ENCODE measurements at places on chromosomes 2 and 18.
A peak's percentile ranks its signal among the peaks of the same experiment; 100 is the strongest.

DNA sequence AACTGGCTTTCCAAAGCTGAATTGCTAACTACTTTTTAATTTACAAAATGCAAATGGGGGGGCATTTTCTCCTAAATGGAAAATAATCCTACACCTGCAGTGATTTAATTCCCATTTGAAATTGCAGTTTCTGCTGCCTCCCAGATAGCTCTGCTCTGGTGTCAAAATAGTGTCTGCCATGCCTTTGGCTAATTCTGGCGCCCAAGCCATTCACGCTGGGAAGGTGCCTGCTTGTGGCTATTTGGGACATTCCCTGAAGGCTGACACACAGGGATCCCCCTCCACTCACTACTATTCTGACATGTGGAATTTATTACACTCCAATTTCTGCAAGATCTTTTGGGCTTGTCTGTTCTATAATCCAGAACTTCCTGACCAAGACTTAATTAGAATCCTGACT is 128.3 kb upstream of the SIX3 start:
- DNase-seq = no peak

GRCh38 chr2:203648273-203648672 is 58.2 kb upstream of the CD28 start:
- DNase-seq = no peak

DNA sequence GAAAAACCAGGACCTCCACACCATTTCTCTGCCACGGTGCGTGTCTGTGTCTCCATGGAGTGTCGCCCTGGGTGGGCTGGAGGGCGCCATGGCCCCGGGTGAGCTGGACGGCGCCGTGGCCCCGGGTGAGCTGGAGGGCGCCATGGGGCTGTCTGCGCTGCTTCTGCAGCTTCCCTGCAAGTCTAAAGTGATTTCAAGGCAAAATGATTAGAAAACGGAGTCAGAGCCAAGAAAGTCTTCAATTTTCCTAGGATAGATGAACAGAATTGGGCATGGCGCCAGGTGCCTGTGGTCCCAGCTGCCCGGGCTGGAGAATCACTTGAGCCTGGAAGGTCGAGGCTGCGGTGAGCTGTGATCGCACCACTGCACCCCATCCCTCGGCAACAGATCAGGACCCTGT is 27.7 kb upstream of the NFATC1 start:
- DNase-seq = no peak

DNA sequence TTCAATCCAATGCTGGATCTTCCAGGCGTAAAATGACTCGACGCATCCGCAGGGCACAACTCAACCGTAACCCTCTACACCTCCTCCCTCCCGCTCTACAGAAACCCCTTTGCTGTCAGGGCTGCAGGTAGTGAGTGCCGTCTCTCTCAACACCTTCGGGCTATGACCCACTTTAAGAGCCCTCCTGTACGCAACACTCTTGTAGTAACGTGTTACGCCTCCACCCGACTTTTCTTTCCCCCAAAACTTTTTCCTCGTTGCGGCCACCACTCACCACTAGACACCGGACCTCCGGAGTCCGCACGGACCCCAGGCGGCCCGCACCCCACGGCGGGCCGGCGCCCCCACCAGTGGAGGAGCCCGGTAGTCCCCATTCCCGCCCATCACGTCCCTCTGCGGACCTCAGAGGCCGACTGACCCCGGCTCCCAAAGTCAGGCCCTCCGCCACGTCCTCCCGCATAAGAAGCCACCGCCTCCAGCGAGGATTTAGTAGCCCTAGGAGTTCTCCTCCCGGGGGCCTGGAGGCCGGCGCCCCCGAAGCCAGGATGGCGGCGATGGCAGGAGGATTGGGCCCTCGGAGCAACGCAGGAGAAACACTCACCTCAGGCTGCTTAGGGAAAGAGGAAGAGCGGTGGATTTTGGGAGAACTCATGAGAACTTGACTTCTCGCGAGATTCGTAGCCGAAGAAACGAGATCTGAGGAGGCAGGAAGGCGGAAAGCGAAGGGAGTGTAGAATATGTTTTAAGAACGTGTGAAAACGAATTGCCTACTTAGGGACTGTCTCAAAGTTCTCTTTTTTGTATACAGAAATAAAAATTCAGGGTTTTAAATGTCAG is 5.0 kb upstream of the C18orf32 start:
- DNase-seq = peak; percentile 99

DNA sequence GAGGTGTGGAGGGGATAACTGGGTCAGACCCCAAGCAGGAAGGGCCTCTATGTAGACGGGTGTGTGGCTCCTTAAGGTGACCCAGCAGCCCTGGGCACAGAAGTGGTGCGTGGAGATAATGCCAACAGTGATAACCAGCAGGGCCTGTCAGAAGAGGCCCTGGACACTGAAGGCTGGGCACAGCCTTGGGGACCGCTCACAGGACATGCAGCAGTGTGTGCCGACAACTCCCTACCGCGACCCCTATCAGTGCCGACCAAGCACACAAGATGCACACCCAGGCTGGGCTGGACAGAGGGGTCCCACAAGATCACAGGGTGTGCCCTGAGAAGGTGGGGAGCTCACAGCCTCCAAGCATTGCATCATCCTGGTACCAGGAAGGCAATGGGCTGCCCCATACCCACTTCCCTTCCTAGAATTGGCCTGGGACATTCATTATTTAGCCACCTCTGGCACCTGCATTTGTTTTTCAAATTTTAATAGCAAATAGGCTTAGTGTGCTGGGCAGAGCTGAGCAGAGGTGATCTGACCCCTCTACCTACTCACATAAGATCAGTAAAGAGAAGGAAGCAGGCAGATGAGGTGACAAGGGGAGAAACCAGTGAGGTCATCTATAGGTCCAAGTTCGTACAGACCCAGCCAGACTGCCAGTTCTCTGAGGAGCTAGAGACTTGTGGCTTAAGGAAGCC is 55.2 kb downstream of the BCL11A start:
- DNase-seq = no peak

DNA sequence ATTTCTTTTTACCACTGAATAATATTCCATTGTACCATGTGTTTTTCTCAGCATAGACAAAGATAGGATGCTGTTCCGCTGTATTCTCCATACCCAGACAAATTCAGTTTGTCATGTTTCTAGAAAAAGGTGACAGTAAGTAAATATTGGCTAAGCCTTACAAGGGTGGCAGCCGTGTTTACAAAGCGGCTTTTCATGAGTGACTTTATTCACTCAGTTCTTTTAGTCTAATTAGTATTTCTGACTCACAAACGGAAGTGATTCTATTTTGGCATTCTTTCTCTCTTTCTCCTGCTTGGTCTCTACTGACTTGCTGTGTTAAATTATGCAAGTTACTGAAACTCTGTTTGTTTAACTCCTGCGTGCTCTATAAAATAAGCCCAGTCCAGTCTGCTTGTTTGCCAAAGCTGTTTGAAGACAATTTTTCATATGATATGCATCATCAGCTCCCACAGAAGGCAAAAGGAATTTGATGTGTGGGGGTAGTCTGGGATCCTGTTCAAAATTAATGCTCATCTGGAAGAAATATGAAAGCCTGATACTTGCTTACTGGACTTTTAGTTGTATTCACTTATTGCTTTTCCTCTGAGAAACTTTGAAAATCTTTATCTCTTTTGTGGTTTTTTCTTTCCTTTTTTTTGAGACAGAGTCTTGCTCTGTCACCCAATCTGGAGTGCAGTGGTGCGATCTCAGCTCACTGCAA is 2.3 kb upstream of the PLEKHH2 start:
- DNase-seq = peak; percentile 72

- DNase-seq = peak; percentile 58
Measured at GRCh38 chr2:167212014-167212648, 323.9 kb downstream of the XIRP2 start.

DNA sequence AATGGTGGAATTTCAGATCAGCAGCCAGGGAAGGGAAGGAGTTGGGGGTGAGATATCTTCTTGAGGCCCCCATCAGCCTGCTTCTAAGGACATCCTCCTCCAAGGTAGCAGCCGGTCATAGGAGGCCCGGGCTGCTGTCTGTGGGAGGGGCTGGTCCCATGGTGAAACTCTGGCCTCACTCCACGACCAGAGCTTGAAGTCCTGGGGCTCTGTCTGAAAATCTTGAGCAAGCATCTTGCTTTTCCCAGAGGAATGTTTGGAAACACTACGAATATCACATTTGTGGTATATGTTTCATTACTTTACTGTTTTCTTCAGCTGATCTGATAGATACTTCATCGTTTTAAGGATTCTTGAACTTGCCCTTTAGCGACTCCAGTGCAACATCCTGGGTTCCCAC is 103.7 kb downstream of the CTAGE1 start:
- DNase-seq = peak; percentile 70

DNA sequence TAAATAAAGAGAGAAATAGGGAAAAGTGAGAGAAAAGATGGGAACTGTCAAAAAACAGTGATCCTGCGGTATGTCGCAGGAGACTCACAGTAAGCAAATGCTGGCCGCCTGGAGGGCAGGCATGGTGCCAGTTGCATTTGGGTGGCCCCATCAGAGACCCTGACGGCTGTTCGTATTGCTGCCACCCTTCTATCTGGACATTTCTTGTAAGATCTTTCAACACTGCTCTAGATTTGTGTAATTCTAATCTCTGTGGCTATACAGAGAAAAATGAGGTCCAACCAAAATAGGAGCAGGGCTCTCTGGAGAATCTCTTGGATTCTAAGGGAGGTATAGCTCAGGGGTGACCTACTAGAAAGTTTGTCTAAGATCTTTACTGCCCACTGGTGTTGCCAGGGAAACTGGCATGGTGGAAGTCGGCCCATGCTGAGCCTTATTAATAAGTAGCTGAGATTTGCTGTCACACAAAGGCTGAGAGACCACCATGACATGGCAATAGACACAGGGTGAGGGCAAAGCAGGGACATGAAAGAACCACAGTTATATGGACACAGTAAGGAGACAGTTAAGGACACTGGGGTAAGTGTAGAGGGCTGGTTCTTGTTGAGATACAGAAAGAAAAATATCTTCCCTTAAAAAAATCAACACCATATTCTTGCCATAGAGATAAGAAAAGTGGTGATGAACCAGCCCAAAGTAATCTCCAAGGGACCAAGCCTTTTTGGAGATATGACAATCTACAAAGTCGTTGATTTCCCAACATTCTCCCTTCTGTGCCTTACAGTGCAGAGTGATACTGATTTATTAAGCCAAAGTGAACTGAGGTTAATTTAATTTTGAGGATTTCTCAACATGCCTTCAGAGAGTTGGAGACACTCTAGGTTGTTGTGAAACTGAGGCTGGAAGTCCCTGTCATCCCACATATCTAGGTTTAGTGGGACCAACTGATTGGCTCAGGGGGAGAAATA is 26.4 kb upstream of the FZD7 start:
- no peak for DNase-seq

- DNase-seq = no peak
Measured at GRCh38 chr2:176821350-176821749, 391.2 kb upstream of the HNRNPA3 start.

GRCh38 chr2:169225233-169225750 is 137.0 kb downstream of the LRP2 start:
- DNase-seq = no peak

DNA sequence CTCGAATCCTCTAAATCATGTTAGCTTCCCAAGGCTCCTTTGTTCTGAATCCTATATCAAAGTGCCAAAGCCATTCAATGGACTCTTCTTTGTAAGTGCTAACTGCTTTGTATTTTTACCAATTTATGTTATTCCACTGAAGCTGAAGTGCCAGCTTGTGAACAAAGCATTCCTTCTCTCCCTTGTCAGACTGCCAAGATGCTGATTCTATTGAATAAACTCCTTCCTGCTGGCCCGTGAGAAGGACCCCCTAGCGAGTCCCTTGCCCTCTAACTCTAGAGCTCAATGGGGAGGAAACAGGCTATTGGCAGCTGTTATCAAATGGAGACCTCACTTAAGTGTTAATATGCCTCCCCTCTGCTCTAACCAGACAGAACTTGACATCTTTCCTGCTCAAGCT is 1097.9 kb upstream of the CNTNAP5 start:
- DNase-seq = no peak

- DNase-seq = no peak
Measured at GRCh38 chr2:236715491-236715961, 145.9 kb downstream of the ACKR3 start.

DNA sequence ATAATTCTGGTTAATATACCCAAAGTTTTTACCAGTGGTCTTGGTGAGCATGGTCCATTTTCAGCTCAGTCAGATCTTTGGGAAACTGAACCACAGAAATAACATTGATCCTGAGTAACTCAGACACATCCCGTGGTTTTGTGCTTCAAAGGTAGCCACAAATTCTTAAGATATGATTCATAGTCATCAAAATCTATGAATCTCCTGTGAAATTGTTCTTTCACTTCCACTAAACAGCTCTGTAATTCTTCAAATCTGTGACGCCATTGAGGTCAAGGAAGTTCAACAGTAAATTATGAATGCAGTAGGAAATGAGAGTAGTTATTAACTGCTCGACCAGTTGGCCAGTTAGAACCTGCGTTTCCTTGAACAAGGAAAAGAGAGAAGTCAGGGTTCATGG is 147.3 kb downstream of the IRS1 start:
- DNase-seq = peak; percentile 96

DNA sequence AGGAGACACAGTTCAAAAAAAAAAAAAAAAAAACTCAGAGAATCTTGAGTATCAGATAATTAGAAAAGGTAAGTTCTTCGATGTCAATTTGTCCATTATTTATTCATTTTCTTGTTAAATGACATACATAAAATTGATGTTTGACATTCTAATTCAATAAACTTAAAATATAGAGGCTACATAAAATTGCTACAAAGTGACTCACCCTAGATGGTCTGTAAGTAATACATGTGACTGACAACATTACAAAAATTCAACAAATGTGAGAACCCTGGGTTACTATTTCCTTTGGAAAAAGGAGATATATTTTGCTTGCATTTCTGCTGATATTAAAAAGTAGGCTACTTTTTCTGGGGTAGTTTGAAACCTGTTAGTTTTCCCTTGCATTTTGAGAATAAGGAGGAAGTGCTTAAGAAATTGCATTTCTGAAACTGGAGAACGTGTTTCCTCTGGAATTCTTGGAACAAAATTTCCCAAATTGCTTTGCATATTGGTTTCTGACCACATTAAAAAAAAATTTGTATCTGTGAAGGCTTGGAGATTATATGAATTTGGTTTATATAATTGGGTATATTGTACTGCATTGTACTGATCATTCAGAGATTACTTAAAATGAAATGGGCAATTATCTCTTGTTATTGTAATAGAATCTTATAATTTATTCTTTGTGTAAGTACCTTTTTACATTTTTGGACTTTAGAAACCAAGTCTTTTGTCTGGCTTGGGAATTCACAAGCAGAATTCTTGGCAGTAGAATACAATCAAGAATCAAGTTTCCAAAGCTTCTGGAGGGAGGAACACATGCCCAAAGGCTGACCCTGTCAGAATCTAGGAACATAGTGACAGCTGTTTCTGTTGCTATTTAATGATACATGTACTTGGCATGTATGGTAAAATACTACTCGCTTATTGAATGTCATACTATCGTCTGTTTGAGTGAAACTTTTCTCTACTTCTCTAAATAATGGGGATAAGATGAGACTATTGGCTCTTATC is 106.1 kb downstream of the DSEL start:
- DNase-seq = no peak

GRCh38 chr2:88091943-88092342 is 24.3 kb downstream of the SMYD1 start:
- DNase-seq = no peak

GRCh38 chr18:1511619-1512311 is 607.1 kb downstream of the ADCYAP1 start:
- DNase-seq = no peak

All from EL (cell line).